Choroid plexus epithelial cell (primary cell): ENCODE measurements at places on chromosomes 3 and 15.
A peak's percentile ranks its signal among the peaks of the same experiment; 100 is the strongest.

DNA sequence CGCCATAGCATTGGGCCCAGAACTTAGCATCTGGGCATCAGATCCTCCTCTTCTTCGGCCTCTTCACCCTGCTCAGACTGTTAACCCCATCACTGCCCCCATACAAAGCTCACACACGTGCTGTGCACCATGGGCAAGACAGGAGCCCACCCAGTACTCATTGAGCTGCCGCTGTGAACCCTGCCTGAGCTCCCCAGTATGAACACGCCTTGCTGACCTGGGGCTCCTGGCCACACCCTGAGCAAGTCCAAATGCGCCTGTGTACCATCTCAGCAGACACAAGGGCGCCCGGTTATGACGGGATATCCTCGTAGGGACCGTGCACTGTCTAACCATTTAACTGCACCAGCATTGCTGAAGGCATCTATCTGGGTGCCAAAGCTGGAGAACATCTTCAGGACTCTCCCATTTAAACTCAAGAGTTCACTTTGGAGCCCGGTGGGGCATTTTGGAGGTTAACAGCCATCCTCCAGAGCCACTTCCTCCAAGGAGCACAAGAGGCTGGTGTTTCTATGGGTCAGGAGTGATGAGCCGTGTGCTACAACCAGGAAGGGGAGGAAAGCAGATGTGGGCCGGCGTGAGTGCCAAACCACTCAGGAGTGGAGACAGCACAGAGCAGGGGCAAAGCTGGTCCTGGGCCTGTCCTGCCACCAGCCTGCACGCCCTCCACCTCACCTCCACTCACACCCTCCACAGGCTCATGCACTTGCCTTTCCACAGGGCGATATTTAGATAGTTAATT, 12.1 kb downstream of the PRR23E start:
- no peak for DNase-seq

GRCh38 chr3:87958289-87958688, 100.5 kb downstream of the CGGBP1 start:
- DNase-seq = no peak

DNA sequence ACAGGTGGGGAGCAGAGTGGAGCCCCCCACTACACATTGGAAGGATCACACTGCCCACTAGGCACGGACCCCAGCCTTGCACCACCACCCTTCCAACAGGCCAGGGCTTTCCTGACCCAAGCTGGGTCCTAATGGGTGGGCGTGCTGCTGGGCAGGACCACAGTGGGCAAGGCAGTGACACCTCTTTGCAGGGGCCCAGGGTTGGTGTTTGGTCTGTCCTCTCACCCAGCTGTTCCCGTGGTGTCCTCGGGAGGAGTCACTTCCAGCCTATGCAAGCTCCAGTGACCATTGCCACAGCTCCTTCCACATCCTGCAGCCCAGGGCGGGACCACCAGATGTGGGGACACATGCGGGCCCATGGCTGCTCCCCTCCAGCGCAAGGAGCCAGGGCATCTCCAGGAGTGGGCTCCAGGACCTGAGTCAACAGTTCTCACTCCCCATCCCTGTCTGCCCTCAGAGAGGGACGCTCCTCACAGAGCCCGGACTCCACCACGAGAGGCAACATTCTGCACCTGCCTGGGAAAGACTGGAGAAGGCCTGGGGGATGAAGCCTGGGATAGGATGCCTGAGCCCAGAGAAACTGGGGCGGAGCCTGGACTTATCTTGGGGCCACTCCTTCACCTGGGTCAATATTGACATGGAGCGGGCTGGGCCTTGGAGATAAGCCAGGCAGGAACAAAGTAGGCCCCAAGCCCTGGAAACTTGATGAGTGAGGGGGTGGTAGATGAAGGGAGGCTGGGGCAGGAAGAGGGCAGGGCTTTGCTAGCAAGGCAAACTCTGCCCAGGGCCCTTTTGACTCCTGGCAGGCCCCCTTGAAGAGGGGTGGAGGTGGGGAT, 3.9 kb upstream of the VILL start:
- no peak for DNase-seq

GRCh38 chr3:196412704-196413103, 19.5 kb downstream of the UBXN7 start:
- DNase-seq = no peak

DNA sequence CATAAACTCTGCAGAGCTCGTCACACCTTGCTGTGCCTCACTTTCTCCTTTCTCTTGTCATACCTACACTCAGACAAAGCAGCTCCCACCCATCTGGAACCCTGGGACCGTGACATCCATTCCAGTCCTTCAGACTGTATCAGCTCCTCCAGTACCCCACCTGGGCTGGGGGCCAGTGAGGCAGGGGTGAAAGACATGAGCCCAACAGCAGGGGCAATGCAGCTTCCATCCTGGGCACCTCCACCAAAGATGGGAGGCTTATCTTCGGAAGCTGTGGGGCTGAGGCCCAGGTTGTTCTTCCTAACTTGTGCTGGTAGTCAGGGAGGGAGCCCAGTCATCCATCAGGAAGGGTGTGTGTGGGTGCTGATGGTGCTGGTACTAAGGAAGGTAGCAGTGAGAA, 109.2 kb downstream of the EEFSEC start:
- no peak for DNase-seq

DNA sequence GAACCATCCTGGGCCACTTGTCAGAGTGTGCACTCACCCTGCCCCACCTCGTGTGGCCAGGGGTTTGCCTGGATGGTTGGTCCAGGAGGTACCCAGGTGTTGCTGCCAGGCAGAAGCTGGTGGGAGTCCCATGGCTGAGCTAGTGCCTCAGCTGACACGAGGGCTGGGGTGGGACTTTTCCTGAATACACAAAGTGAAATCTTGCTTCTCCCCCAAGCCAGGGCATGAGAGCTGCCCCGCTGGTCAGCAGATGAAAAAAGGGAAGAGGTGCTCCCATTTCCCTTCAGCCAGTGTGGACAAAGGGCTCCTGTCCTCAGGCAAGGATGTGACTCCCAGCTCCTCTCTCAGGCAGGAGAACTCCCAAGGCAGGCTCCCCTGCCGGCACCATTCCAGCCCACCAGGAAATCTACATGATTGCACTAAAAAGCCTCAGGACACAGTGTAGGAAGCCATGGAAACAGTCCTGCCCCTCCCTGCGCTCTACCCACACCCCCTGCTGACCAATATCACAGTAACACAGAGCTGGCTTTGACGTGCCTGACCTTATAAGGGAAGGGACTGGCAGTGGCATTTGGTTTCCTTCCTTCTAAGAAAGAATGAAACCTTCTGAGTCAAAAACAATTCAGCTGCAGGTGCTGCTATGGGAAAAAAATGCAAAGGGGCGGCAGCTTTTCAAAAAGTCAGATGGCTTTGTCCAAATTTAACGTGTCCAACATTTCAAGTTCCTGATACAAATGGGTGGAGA, 33.9 kb downstream of the MYO5C start:
- peak; percentile 81 for DNase-seq

GRCh38 chr3:77807312-77807711, 767.4 kb downstream of the ROBO2 start:
- no peak for DNase-seq

DNA sequence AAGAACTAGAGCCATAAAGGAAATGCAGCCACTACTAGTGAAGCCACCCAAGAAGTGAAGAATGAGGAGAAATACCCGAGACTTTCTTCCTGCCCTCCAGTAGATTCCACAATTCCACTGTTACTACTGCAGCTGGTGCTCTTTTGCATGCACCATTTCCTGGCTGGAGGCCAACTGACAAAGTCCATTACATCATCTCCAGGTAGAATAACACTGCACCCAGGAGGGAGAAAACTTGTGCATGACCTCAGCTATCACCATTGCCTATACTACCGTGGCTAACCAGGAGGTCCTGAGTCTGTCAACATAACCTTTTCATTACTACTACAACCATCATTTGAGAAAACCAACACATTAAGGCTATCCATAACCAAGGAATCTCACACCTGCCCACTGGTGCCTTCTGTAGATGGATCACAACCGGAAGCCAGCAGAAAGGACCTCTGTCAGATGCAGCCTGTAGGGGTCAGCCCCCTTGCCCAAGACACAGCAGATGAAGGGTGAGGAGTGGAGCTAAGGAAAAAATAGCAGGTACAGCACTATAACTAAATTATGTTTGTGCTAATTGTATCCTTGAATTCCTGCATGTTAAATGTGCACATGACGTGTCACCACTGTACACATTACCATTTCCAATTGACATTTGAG, 200.8 kb upstream of the C2CD4B start:
- DNase-seq = no peak

DNA sequence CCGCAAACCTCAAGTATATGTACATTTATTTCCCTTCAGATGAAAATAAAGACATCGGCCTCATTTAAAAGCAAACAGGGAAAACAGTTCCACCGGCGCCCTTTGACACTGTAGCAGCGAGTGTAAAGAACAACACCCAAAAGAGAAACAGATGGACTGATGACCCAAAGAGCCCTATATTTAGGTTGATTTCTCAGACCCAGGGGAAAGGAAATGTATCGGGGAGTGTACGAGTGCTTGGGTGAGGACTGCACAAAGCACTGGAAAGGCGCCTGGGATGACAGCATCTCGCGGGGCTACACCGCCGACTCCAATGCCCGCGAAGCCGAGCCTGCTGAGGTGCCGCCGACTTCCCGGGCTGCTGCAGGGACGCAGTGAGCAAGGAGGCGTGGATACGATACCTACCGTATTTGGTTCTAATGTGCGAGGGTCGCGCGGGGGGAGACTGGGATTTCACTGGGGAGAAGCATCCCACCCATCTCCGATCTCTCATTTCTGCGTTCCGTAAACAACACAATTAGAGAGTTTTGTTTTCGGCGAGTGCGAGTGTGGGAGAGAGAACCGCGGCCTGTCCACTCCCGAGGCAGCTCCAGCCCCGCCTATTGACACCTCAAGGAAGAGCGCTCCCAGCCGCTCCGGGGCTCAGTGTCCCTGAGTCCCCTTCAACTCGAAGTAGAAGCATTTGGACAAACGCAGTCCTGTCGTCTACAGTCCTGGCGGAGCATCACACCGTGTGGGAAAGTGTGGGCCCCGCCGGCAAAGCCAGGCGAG, 2.0 kb downstream of the MECOM start:
- DNase-seq = peak; percentile 22
